ENCODE measurements at places on chromosomes 2 and 18.
A peak's percentile ranks its signal among the peaks of the same experiment; 100 is the strongest.

GRCh38 chr2:191682126-191682525, 4.2 kb downstream of the NABP1 start:
- DNase-seq: no peak

- DNase-seq: no peak
Observed at GRCh38 chr2:119649364-119649917, 29.6 kb upstream of the TMEM177 start.

GRCh38 chr2:173978447-173978846, 13.3 kb upstream of the SP3 start:
- no peak for DNase-seq

DNA sequence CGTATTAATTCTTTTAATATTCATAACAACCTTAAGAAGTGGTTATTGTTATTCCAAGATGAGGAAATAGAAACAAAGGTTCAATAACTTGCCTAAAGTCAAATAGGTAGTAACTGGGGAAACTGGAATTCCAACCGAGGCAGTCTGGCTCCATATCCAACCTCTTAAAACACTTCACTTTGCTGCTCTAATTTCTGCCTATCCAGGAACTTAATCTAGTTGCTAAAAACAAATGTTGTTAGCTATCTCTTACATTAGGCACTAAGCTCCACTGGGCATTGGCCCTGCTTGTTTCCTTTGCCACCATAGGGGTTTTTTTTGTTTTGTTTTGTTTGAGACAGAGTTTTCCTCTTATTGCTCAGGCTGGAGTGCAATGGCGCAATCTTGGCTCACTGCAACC, 24.8 kb downstream of the ERLEC1 start:
- no peak for DNase-seq

GRCh38 chr2:205723179-205723578, 40.9 kb downstream of the NRP2 start:
- DNase-seq: no peak

DNA sequence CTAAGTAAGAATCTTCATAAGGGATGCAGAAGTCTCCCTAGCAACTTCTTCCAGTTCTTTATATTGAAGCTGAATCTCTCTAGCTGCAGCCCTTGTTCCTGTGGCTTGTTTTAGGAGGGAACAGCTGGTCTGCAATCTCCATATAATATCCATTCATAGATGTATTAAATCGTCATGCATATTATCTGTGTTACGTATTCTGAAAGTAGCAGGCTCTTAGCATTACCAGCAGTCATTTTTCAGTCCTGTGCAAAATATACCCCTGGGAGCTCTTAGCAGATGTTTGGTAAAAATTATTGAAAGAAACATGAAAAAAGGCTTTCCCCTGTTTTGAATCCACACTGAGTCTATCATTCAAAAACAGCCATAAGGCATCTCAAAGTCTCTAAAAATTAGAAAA, 385.3 kb downstream of the IRS1 start:
- no peak for DNase-seq

DNA sequence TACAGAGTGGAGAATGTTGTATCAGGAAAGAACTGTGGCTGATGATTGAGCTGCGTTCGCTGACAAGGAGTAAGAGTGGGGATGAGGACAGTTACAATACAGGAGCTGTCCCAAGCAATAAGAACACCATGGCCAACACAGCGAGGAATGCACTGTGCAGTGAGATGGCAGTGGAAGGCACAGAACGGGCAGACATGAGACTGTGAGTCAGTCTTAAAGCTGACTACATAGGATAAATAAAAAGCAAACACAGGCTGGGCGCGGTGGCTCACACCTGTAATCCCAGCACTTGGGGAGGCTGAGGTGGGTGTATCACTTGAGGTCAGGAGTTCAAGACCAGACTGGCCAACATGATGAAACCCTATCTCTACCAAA, 89.8 kb downstream of the CABYR start:
- DNase-seq: no peak

GRCh38 chr2:189175869-189176433, 3.6 kb downstream of the COL5A2 start:
- no peak for DNase-seq

- DNase-seq: no peak
Observed at GRCh38 chr2:109193807-109194619, 65.0 kb downstream of the SH3RF3 start.

DNA sequence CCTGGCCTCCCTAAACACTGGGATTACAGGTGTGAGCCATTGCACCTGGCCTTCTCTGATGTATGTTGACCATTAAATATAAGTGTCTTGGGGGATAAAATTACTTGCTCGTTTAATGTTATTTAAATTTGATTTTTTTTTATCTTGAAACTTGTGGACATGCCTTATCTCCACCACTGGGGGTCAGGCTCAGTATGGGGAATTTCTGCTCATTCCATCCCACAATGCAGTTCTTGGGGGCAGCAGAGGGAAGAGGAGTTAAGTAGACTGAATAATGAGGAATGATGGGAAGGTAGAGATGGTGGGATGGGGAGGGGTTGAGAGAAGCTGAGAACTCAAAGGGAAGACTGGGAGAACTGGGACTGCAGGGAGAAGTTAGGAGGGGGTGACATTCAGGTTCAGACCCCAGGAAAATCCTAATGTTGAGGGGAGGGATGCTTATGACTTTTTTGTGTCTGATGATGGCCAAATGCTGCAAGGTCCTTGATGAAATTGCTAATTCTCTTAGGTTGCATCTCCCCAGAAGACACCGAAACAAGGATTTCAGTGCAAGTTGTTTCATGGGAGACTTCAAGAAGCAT, 174.2 kb downstream of the MIB1 start:
- peak; percentile 16 for DNase-seq

DNA sequence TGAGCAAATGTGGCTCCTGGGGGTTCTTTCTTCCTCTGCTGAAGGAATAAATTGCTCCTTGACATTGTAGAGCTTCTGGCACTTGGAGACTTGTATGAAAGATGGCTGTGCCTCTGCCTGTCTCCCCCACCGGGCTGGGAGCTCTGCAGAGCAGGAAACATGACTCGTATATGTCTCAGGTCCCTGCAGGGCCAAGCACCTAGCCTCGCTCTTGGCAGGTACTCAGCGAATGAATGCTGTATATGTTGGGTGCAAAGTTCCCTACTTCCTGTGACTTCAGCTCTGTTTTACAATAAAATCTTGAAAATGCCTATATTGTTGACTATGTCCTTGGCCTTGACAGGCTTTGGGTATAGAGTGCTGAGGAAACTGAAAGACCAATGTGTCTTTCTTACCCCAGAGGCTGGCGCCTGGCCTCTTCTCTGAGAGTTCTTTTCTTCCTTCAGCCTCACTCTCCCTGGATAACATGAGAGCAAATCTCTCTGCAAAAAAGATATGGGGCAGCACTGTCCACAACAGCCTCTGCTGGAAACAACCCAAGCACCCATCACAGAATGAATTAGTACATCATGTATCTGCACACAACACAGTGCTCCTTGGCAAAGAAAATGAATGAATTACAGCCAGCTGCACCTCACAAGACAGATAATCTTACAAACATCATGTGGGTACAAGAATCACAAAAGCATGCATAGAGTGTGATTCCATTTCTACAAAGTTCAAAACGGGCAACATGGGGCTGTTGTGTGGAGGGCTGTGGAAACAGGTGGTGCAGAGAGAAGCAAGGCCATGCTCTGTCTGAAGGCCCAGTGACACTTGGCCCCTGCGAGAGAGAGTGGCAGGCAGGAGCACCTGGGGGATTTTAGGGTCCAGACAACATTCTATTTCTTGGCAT, 6.6 kb downstream of the IL1RN start:
- no peak for DNase-seq

Data from NCI-H460 (cell line).